NCI-H69 (cell line): ENCODE measurements at places on chromosomes 1 and 21.

- peak; percentile 63 for DNase-seq
Observed at GRCh38 chr1:41495210-41495948, 10.9 kb upstream of the EDN2 start.

DNA sequence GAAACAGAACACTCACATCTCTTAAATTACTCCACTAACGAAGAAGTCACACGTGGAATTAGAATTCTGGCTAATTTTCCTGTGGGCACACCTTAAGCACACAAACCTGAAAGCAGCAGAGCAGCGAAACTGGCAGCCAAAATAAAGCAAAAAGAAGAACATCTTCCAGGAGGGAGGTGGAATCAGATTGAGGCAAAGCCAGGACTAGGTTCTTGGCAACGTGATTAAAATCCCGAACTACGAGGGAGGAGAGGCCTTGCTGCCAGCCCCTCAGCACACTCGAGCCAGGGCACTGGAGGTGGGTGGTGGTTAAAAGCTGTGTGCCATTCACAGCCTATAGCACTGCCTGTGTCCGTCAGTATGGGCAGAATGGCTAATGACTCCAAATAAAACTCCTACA lies 58.0 kb downstream of the HIVEP3 start:
- DNase-seq: no peak

GRCh38 chr1:2132222-2133038 lies 62.1 kb downstream of the FAAP20 start:
- peak; percentile 24 for DNase-seq

GRCh38 chr1:201275253-201275666 lies 8.0 kb upstream of the PKP1 start:
- peak; percentile 97 for DNase-seq

DNA sequence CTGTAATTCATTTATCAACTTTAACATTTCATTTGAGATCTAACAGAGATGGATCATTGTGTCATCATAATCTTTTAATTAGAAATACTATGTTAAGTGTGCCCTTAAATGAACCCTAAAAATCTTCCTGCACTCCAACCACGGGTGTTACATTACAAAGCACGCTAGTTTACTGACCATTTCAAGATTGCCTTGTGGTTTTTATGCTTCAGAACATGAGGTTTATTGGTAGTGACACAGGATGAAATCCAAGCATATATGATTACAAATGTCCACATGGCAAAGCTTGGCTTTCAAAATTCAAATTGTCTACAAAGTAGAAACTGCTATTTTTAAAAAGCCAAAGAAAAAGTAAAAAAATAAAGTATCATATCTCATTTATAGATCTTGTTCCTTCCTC lies 190.4 kb upstream of the USP25 start:
- DNase-seq: no peak

- DNase-seq: no peak
Observed at GRCh38 chr1:89652373-89652772, 19.5 kb downstream of the LRRC8C start.

- peak; percentile 36 for DNase-seq
Observed at GRCh38 chr1:65069011-65069565, 78.9 kb upstream of the AK4 start.

DNA sequence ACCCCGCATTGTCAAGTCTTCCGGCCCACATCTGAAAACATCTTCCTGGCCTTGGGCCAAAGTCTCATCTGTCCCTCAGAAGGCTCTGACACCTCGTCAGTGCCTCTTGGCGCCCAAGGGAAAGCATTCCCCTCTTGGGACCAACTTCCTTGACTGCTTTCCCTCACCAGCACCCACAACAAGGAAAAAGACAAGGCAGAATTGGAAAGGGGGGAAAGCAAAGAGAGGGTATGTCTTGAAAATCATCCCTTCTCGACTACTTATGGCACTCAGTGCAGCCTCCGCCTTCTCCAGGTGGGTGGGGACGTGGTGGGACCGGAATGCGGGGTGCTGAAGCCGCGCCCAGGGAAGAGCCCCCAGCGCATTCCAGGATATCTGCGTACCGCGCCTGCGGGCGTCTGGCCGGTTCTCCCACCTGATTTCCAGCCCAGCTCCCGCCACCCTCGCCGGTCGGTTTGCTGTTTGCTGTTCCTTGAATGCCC lies 554 bp upstream of the SLC39A1 start:
- peak; percentile 84 for DNase-seq

- no peak for DNase-seq
Observed at GRCh38 chr1:178119628-178120027, 25.7 kb downstream of the RASAL2 start.

DNA sequence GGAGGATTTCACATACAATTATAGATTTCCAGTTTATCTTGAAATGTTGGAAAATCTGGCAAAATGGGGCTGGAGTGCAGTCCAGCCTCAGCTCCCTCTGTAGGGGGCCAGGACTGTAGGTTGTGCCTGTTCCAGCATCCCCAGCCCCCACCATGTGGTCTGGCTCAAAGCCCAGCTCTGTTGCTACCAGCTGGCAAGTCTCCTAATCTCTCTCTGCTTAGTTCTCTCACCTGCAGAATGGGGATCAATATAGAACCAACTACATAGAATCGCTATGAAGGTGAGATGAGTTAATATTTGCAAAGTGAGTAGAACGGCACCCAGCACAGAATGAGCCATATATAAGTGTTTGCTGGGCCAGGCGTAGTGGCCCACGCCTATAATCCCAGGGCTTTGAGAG lies 50.0 kb upstream of the TARDBP start:
- peak; percentile 91 for DNase-seq

DNA sequence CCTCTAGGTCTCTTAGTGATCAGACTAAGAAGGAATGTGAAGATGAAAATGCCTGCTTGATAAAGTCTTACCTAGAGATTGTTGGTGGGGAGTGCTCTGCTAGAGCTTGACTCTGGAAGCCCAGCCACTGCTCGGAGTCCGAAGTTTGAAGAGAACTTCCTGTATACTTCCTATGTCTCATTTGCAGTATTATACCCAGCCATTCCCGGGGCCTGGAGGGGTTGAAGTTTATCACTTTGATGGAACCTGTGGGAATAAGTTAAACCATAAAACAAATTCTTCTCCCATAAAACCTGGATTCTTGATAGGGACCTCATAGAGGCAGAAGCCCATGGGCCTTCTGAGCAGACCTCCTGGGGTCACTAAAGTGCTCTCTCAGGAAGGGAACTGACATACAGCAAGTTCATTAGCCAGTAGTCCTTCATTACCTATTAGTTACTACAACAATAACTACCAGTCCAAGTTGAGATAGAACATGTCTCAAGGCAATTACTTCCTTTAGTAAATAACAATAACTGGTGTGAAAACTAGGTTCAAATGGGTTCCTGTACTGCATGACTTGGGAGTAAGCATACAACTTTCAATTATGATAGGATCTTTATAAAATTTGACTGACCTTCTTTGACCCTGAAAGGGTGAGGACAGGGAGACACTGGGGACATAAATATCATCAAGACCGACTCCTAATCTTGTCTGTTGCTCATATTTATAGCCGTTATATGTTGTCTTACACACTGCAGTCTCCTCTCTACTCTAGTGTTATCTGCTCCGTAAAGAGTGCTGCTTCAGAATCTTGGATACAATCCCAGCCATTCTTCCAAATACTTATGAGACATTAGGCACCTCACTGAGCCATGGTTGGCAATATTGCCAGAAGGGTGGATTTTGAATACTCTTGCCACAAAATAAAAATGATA lies at the start of gene OR6N1:
Gene OR6N1 (minus strand): TSS at position 246 of the 917 bp plus-strand sequence. CDS start 5,513 bp downstream, outside the sequence.
- DNase-seq: no peak

GRCh38 chr1:83889707-83890106 lies 109.2 kb downstream of the TTLL7 start:
- DNase-seq: no peak

GRCh38 chr1:174189428-174190062 lies 30.2 kb downstream of the RABGAP1L start:
- no peak for DNase-seq

DNA sequence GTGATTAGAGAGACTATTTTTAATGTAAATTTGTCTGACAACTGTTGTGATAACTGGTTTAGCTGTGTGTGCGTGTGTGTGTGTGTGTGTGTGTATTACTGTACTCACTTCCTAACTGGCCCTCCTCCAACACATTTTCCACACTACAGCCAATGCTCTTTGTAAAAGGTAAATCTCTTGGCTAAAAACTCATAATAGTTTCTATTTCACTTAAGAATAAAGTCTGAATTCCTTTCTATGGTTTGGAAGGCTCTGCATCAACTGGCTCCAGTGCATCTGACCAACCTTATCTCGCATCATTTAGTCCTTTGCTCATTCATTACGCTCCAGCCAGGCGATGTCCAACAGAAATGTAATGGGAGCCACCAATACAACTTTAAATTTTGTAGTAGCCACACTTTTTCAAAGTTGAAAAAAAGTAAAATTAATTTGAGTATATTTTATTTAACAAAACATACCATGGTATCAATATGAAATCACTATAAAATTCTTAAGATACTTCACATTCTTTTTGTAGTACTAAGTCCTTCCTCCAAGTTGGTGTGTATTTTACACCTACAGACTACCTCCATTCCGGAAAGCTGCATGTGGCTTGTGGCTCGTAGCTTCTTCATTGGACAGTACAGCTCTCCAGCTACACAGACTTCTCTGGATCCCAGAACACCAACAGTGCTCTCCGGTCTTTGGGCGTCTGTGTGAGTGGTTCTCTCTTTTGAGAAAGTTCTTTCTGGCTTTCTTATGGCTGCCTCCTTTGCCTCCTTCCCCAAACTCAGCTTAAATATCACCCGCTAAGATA lies 68.9 kb downstream of the NRIP1 start:
- DNase-seq: peak; percentile 46

DNA sequence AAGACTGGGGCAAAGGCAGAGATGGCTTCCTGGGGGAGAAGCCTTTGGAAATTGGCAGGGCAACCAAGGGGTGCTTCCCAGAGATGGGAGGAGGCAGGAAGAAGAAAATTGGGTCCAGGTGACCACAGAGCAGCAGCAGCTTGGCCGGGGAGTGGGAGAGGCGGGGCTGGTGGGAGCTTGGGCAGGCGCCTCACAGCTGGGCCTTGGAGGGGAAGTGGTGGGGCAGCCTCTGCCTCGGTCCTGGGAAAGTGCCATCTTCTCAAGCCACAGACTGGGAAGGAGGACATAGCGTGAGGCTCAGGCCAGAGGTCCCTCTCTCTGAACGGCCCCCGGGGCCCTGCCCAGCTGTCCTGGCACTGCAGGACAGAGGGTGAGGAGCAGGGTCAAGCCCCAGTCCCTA lies 24.0 kb upstream of the WASF2 start:
- DNase-seq: peak; percentile 13

DNA sequence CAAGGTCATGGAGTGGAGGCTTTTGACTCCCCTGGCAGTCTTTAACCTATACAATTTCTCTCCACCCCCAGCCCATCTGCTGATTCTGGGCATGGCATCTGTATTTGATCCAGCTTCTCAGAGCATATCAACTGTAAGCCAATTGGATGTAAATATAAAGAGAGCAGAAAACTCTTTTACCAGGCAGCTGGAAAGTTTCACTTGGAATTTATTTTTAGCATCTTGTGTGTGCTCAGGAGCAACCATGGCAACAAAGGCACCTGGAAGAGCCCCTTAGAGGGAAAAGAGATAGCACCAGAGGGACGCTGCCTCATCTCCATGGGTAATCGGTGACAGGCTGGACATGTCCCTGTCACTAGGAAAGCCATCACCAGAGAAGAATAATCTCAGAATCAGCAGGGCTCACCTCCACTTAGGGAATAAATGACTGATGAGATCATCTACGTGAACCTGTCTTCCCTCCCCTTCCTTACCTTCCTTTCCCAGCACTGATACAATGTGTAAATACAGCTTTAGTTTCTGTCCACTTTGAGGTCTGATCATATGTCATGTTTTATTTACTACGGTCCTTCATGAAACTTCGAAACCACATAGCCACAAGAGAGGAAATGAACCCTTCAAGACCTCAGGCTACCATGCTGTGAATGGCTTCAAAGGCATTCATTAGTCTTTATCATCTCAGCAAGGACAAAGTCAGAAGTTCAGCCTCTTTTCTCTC lies 25.3 kb upstream of the SIPA1L2 start:
- peak; percentile 72 for DNase-seq

GRCh38 chr21:37891972-37892371 lies 24.3 kb downstream of the KCNJ6 start:
- DNase-seq: no peak

DNA sequence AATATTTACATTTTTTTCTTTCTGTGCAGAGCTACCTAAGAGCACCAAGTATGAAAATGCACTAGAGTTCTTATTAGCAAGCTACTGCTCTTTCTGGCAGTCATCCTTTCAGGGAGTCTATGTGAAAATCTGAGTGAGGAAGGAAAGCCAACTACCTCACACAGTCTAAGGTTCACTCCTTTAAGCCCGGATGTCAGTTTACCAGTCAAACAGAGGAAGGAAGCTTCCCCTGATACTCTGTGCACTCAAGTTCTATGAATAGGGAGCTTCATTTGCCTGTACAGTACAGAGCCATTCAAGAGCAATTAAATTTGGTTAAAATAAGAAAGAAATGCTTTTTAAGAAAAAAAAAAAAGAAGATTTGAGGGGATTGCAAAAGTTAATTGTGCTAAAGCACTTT lies 6.9 kb downstream of the COL11A1 start:
- no peak for DNase-seq

DNA sequence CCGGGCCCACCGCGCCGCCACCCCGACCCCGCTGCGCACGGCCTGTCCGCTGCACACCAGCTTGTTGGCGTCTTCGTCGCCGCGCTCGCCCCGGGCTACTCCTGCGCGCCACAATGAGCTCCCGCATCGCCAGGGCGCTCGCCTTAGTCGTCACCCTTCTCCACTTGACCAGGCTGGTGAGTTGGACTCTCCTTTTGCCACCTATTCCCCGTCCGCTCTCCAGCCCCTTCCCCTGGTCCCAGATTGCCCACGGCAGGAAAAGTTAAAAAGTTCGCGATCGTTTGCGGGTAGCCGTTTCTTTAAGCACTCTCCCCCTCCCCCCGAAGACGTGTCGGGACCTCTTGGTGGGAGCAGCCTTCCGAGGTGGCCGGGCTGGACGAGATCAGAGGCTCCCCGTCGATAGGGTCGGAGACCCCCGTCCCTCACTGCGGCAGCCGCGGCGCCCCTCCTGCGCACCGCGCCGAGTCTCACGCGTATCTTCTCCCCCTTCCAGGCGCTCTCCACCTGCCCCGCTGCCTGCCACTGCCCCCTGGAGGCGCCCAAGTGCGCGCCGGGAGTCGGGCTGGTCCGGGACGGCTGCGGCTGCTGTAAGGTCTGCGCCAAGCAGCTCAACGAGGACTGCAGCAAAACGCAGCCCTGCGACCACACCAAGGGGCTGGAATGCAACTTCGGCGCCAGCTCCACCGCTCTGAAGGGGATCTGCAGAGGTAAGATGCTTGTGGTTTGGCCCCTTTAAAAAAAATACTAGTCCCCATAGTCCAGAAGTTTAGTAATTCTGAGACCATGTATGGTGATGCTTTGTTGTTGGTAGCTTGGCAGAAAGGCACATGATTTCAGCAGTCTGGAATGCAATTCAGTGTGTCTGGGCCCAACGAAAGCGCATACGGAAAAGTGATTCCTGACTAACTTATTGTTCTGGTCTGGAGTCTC lies 576 bp downstream of the CCN1 start:
- DNase-seq: peak; percentile 70

GRCh38 chr1:235567812-235568503 lies 63.7 kb upstream of the B3GALNT2 start:
- no peak for DNase-seq

DNA sequence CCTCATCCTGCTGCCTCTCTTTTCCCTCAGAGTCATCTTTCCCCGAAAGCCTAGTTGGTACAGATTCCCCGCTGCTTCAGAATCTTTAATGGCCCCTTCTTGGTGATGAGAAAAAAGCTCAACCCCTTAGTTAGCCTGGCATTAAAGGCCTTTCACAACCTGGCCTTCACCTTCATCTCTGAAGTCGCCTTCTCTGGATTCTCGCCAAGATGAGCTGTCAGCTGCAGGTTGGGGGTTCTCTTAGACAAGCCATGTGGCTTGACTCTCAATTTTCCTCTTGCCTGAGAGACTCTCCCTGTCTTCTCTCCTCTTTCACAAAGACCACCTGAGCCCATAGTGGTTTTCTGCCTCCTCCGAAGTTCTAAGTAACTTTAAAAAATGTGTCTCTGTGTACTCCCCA lies 15.5 kb upstream of the DISC1 start:
- DNase-seq: no peak
